ENCODE measurements at places on chromosomes 5 and 9.

- no peak for DNase-seq
Observed at GRCh38 chr5:19208397-19208796, 779.6 kb downstream of the CDH18 start.

DNA sequence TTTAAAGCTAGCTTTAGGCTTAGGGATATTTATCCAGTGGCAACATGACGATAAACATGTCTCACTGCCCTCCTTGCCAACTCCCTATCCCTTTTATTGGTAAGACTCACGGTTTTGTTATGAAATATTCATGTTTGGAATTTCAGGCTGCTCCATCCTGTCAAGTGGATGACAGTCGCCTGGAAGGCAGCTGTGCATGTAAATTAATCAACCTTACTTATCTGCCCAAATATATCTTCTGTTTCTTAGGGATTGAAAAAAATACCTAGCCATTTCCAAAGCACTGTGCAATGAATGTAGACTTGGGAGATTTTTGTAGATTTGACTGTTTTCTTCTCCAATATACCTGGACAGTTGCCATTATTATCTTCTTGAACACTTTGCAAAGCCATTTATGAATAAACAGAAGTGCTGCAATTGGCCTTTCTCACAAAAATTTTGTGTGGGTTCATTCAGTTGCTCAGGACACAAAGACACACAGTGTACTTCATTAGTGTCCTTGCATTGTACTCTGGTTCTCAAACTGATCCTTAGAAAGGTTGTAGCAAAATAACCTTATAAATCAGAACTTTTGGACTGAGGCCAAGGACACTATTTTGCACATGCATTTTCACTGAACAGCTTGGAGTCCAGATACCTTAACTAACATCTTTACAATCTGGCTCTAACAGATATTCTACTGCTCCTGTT lies 889.4 kb upstream of the SEMA6A start:
- DNase-seq, result no peak

- no peak for DNase-seq
Observed at GRCh38 chr9:95993337-95993736, 117.8 kb downstream of the ERCC6L2 start.

- DNase-seq, result no peak
Observed at GRCh38 chr5:124602925-124603650, 143.4 kb downstream of the ZNF608 start.

DNA sequence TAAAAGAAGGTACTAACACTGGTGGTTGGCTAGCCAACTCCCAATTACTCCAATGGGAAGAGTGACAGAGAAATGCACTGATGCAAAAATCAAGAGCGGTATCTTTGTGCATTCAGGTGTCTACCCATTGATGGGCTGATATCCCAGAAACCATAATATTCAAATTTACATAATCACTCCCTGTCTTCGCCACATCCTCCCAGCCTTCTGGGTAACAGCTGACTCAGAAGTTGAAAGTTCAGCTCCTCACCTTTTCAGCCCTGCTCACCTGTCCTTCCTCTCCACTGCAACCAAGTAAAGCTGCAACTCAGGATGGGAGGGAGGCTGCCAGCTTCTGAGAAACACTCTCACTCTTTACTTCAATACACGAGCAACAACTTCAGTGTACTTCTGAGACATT lies 6.9 kb downstream of the SUSD1 start:
- DNase-seq, result no peak

- DNase-seq, result no peak
Observed at GRCh38 chr5:179858241-179858585, 404 bp downstream of the MRNIP start.

DNA sequence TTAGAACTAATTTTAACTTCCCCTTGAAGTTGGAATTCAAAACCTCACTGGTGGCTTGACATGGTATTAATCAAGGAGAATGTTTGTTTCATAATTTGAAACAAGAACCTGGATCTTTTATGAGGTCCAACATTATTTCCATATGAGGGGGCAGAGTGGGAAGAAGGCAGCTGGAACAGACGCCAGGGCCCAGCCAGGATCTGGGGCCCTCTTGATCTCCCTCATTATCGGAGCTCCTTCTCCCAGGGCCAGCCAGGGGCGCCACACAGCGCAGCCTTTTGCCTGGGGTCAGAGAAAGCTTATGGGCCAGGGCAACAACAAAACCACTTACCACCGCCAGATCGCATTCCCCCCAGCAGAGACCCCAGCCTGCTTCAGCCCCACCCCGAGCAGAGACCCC lies 27.1 kb upstream of the NKD2 start:
- DNase-seq, result no peak

- DNase-seq, result no peak
Observed at GRCh38 chr5:90802474-90803317, 244.1 kb downstream of the ADGRV1 start.

DNA sequence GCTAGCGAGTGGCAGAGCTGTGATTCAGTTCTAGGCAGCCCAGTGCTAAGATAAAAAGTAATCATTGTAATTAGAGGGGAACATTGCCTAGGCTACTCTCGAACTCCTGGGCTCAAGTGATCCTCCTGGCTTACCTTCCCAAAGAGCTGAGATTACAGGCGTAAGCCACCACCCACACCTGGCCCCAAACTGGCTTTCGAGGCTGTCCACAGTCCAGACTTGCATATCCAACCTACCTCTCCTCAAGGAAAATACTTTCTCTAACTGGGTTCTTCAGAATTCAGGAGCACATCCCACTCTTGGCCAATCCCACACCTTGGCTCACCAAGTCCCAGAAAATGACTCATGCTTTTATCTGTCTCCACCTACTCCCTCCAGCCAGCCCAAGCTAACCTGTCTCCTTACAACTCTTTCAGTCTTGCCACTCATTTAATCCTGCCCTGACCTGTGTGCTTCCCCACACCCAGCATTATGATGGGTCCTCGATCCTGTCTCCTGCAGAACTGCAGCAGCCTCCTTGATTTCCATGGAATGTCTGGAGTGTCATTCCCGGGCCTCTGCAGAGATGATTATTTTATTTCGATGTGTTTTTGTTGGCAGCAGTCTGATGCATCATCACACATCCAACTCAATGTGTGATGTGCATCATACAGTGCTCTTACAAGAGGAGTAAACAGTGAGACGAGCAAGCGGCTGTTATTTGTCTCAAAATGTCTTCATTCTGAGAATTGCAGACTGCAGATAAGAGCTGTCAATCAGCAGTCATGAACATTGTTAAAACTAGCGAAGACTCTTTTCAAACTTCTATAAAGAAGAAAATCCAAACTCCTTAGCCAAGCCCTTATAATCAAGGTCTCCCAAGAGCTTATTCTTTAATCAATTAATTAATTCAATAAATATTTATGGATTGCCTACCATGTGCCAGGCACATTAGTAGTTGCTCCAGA lies 167.3 kb downstream of the SEC61B start:
- DNase-seq, result no peak

GRCh38 chr5:93130624-93131490 lies 450.2 kb downstream of the NR2F1-AS1 start:
- DNase-seq, result no peak

- no peak for DNase-seq
Observed at GRCh38 chr5:137361280-137361679, 137.8 kb downstream of the SPOCK1 start.

GRCh38 chr9:92656537-92656925 lies 13.4 kb downstream of the IPPK start:
- no peak for DNase-seq

- DNase-seq, result peak; percentile 50
Observed at GRCh38 chr9:137820161-137820855, 57.3 kb upstream of the CACNA1B start.

DNA sequence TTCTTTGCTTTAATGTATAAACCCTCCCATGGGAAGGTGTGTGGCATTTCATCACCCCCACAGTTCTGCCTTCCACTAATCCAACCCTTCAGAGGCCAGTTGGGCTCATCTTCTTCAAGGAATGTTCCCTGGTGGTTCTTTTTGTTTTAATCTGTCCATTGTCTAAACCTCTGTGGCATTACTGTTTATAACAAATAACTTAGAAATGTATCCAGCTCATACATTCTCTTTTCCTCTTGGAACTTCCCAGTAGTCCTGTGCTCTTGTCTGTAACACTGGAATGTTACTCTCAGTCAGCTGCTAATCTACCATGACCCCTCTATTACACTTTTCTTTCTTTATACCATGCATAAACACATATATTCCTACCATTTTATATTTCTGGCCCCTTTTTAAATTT lies 213.5 kb upstream of the TARS1 start:
- DNase-seq, result no peak

GRCh38 chr5:144464306-144464705 lies 293.6 kb downstream of the KCTD16 start:
- DNase-seq, result no peak

DNA sequence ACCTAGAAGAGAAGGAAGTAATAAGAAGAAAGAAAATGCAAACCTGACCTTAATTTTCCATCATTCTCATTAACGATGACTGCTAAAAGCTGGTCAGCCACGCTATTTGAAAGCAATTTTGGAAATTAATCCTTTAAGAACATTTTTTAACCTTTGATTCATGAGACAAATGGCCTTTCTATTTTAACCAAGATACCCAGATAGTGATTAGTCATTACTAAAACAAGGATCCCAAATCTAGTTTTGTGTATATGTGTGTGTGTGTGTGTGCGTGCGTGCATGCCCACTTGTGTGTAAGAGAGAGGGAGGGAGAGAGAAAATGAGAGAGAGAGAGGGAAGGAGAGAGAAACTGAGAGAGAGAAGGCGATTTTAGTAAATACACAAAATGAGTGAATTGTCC lies 329.5 kb downstream of the DEPDC1B start:
- DNase-seq, result no peak

GRCh38 chr5:178839319-178839704 lies 20.4 kb upstream of the ZNF354B start:
- DNase-seq, result peak; percentile 35

DNA sequence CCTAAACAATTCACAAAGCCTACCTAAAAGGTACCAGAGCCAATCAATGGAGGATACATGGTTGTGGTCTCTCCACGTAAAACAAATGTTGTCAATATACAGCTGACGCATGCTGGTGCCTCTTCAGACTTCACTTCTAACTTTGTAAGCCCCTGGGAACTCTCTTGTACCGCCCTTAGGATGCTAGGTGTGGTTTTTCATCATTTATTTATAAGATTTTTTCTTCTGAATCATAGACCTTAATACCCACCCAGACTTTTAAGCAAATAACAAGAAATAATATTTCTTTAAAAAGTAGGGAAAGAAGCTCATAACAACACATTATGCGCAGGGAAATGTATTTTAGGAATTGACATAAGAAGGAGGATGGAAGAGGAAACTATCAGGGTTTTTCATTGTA lies 33.0 kb downstream of the SSBP2 start:
- DNase-seq, result no peak

- no peak for DNase-seq
Observed at GRCh38 chr5:112776301-112776856, 38.7 kb downstream of the APC start.

GRCh38 chr5:151414536-151414935 lies 32.9 kb upstream of the SLC36A1 start:
- no peak for DNase-seq

DNA sequence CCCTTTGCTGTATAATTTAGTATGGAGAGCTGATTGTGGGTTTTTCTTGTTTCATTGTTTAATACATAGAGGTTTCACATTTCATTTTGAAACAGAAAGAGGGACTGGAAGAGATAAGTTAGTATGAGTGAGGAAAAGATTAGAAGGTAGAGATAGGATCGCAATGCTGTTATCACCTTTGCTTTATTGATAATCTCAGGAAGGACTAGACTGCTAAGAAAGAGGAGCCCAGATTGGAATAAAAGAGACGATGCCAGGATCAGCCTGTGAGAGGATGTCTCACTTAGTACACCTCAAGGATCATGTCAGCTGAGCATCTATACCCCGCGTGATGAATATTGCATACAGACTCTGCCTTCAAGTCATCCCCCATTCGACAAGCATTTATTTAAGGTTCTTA lies 178.0 kb upstream of the DMAC1 start:
- DNase-seq, result no peak

GRCh38 chr9:108033976-108034964 lies 544.7 kb upstream of the KLF4 start:
- DNase-seq, result no peak

DNA sequence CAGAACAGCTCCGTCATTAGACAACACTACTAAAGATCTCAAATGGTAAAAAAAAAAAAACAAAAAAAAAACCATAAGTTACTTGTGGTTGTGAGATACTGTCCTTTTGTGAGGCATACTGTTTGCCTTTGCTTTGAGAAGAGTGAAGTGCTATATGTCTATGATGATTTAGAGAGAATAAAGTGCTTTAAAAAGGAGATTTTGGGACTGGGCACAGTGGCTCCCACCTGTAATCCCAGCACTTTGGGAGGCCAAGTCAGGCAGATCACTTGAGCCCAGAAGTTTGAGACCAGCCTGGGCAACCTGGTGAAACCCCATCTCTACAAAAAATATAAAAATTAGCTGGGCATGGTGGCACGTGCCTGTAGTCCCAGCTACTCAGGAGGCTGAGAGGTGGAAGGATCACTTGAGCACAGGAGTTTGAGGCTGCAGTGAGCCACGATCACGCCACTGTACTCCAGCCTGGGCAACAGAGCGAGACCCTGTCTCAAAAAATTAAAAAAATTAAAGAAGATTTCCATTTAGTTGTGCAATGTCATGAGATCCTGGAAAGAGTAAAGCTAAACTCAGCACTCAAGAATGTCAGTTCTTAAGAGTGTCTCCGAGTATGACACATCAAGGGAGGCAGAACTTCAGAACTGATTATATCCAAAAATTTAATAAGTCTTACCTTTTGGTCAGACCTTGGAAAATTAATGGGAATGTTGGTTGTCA lies 87.3 kb downstream of the PRDM6 start:
- DNase-seq, result no peak

DNA sequence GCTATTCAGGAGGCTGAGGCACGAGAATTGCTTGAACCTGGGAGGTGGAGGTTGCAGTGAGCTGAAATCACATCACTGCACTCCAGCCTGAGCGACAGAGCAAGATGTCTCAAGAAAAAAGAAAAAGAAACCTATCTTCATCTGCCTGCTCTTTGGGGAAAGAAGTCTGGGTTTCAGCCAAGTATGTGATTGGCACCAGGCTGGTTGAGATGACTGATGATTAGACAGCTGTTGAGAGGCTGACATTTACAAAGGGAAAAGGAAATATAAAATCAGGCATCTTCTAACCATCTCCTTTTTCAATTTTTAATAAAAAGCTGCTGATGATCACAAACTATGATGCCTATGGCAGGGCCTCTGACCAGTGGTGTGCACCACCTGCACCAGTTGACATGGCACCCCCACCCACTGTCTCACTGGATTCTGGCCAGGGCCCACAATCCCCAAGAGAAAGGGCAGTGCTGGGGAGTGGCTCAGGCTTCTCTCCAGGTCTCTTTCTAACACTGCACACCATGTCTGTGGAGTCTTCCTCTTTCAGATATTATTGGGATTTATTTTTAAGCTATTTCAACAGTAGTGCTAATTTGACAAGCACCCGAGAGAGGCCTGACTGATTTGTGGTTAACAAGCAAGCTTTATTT lies 17.2 kb upstream of the C5orf15 start:
- no peak for DNase-seq

DNA sequence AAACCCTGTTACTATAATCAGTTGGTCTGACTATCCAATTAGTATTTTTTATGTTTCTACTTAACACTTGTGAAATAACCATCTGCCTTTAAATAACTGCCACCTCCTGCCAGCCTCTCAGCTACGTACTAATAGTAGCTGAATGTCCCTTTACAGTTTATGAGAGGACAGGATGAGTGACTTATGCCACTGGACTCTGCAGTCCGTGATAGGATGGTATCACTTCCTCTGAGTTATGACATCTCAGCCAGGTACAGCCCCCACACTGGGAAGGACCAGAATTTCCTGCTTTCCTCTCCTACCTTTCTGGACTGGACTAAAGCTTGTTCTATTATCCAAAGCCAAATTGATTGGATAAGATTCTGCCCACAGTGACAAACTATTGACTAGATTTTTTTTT lies 102.9 kb downstream of the ZFAND5 start:
- no peak for DNase-seq

All from MV-4-11 (cell line).